ENCODE measurements at places on chromosomes 12 and 14. TPM values are rescaled to one million over a fixed set of nuclear protein-coding genes. Genes with fewer than 3 reads are reported as not detected.

Gene KCTD10
- total RNA-seq, result 67.1 TPM

Gene PLBD1
- total RNA-seq, result 15.2 TPM

Gene RERG
- not detected for total RNA-seq

Gene MAP1LC3B2
- total RNA-seq, result 1.5 TPM

Gene SART3
- total RNA-seq, result 80.7 TPM
